ENCODE measurements at places on chromosomes 13 and 19.
A peak's percentile ranks its signal among the peaks of the same experiment; 100 is the strongest.

- peak; percentile 55 for DNase-seq
Observed at GRCh38 chr13:26062853-26063444, 11.1 kb upstream of the SHISA2 start.

DNA sequence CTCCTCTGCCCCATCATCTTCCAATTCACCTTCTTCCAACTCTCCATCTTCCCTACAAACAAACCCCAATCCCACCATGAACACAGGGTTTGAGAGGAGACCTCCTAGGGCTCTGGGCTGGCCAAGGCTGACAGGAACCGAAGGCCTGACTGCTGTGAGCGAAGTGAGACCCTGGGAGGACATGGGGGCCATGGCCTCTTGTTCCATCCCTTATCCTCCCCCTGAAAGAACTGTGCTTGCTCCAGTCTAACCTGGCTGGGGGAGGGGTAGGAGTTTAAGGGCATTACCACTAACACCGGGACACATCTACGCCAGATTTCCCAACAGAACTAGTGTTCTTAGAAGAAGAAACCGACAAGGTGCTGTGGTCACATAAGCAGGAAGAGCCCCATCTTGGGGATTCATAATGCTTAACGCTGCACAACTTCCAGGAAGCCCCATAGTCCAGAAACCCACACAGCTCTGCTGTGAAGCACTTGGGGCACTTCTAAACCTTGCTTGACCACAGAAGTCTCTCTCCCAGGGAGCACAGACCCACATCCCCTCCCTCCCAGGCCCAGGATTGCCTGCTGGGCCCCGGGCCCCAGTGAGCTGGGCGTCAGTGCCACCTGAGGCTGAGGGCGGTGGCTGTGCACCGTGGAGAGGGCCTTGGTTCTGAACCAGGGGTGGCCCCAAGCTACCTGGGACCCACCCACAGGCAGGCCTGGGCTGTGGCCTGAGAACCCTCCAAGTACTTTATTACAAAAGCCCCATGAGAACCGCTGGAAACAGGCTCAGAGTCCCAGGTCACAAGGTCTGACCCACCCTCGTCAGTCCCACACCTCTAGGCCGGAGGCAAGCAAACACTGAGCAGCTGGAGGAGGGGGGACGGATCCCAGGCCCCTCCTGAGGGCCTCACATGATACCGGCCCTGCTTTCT, 18.8 kb downstream of the ZC3H4 start:
- DNase-seq = no peak

- DNase-seq = no peak
Observed at GRCh38 chr13:44206434-44206833, 167.2 kb upstream of the SERP2 start.

DNA sequence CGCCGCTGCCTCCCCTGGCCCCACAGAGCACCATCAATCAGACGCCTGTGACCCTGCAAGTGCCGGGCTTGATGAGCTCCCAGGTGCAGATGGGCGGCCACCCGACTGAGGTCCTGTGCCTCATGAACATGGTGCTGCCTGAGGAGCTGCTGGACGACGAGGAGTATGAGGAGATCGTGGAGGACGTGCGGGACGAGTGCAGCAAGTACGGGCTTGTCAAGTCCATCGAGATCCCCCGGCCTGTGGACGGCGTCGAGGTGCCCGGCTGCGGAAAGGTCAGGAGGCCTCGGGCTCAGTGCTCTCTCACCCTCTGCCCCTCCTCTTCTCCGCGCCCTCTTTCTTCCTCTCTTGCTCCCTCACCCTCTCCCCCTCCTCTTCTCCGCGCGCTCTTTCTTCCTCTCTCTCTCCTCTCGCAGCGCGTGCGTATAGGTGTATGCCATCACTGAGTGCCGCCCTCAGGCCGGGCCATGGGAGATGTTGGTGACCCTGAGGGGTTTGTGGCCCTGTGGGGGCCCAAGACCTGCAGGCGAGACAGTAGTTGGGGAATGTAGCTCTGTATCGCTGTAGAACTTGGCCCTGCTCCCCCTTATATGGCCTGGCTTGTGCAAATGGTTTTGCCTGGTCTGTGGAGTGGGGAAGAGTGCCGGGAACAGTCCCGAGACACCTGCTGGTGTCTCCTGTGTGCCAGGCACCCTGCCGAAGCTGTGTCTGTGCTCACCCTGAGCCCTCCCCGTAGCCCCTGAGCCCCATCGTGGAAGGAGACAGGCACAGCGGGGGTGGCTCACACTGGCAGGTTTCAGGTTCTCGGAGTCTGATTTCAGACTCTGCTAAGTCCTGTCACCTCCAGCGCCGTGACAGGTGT, 5.4 kb upstream of the EPN1 start:
- DNase-seq = no peak

DNA sequence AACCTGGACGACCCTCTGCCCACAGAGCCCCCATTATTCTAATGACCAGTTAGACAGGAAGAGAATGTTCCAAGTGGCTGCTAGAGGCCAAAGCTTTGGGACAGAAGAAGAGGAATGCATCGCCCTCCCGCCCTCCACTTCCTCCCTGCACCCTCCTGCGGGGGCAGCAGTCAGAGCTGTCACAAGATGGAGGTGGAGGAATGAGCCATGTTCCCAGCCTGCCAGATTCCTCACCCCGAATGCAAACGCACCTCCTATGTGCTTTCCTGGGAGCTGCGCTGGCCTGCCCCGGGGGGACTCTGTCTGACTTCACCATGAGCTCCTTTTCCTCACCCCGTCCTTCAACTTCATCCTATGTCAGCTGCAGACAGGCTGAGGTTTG, 1.7 kb downstream of the YJEFN3 start:
- DNase-seq = no peak

DNA sequence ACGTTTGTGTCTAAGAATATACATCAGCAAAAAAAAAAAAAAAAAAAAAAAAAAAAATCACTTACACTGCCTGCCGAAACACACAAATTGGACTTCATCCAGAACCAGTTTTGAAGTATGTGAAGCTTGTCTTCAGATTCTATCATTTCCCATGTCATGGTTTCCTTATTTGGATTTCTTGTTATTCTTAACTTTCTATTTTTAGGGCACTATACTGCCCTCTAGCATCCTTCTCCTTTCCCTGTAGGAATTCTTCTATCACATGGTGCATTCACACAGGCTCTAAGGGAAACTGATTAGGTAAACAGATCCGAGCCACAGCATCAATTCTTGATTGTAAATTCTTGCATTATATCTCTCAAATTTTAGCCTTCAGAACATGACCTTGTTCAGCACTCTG, 1507.5 kb downstream of the OLFM4 start:
- peak; percentile 6 for DNase-seq

Measured in bronchial epithelial cell (primary cell).